Colonic mucosa (tissue), 4 donors: ENCODE measurements at places on chromosomes 2 and 18. TPM values are rescaled to one million over a fixed set of nuclear protein-coding genes. Genes with fewer than 3 reads are reported as not detected.
A peak's percentile ranks its signal among the peaks of the same experiment; 100 is the strongest.

DNA sequence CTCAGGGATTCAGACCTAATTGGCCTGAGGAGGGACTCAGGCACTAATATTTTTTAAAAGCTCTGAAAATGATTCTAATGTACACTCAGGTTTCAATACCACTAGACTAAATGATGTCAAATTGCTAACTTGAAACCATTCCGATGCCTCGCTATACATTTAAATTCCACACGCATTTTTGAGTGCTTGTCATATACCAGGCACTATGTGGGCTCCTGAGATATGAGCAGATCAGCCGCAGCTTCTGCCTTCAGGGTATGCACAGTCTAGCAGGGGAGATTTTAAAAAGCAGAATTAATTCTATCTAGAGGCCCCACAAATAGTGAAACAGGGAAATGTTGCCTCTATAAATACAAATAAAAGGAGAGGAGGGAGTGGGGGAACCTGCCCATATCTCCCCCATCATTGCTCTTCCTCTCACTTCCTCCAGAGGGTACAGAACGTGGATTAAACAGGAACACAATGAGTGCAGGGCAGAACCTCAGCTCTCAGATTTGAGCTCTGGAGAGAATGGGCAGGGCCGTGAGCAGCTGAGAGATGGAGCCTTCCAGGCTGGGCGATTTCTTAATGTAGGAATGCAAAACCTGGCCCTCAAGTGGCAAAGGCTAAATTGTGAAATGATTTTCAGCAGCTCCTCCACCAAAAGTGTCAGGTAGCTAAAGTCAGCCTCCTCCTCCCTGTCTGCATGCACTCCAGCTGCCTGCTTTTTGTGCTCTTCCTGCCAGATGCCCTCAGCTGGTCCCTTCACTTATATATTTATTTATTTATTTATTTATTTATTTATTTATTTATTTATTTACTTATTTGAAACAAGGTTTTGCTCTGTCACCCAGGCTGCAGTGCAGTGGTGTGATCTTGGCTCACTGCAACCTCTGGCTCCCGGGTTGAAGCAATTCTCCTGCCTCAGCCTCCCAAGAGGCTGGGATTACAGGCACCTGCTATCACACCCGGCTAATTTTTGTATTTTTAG, 24.6 kb upstream of the LBH start:
- H3K4me3 ChIP-seq: no peak overlapping the region
- no peaks in the 10 kb centered on the region for H3K4me1 ChIP-seq
- DNase-seq: no peak
- no peak overlapping the region for H3K27ac ChIP-seq

DNA sequence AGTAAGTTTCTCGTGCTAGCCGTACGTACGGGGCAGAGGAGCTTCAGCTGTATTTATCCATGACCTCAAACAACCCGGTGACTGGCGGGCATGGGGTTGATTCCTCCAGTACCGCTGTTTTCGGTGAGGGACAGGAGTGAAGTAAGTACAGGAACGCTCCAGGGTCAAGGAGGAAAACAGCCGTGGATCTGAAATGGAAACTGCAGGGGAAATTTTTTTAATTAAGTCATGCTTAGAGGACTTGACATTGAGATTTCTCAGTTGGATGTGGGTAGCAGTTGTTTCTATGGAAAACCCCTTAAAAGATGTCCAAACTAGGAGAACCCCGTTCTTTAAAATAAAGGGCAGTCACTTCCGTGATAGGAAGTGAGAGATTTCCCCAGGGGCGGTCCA, 1.2 kb downstream of the RAB12 start:
- H3K27me3 ChIP-seq: no peaks in the 10 kb centered on the region
- peaks cover 9% of the 10 kb centered on the region for H3K4me1 ChIP-seq
- no peak for DNase-seq
- H3K36me3 ChIP-seq: no peaks in the 10 kb centered on the region

- no peaks in the 10 kb centered on the region for H3K27me3 ChIP-seq
- no peak for DNase-seq
- no peak overlapping the region for H3K27ac ChIP-seq
- no peaks in the 10 kb centered on the region for H3K36me3 ChIP-seq
- H3K4me1 ChIP-seq: no peaks in the 10 kb centered on the region
- H3K4me3 ChIP-seq: no peak overlapping the region
Measured at GRCh38 chr2:164899121-164899520, 56.2 kb downstream of the SLC38A11 start.

GRCh38 chr2:152161598-152161997, 14.0 kb downstream of the STAM2 start:
- H3K27ac ChIP-seq: no peak overlapping the region
- H3K36me3 ChIP-seq: no peaks in the 10 kb centered on the region
- DNase-seq: no peak
- no peaks in the 10 kb centered on the region for H3K27me3 ChIP-seq

- no peaks in the 10 kb centered on the region for H3K27me3 ChIP-seq
- H3K4me3 ChIP-seq: no peak overlapping the region
- no peaks in the 10 kb centered on the region for H3K36me3 ChIP-seq
- DNase-seq: no peak
Measured at GRCh38 chr2:203799908-203800307, 67.7 kb upstream of the CTLA4 start.

GRCh38 chr18:44051026-44051425, 629.7 kb upstream of the SETBP1 start:
- no peak overlapping the region for H3K27ac ChIP-seq
- no peak overlapping the region for H3K4me3 ChIP-seq
- H3K4me1 ChIP-seq: no peaks in the 10 kb centered on the region
- H3K36me3 ChIP-seq: no peaks in the 10 kb centered on the region

GRCh38 chr2:14778015-14778414, 145.5 kb downstream of the LRATD1 start:
- no peaks in the 10 kb centered on the region for H3K4me1 ChIP-seq
- H3K36me3 ChIP-seq: no peaks in the 10 kb centered on the region
- no peak for DNase-seq

DNA sequence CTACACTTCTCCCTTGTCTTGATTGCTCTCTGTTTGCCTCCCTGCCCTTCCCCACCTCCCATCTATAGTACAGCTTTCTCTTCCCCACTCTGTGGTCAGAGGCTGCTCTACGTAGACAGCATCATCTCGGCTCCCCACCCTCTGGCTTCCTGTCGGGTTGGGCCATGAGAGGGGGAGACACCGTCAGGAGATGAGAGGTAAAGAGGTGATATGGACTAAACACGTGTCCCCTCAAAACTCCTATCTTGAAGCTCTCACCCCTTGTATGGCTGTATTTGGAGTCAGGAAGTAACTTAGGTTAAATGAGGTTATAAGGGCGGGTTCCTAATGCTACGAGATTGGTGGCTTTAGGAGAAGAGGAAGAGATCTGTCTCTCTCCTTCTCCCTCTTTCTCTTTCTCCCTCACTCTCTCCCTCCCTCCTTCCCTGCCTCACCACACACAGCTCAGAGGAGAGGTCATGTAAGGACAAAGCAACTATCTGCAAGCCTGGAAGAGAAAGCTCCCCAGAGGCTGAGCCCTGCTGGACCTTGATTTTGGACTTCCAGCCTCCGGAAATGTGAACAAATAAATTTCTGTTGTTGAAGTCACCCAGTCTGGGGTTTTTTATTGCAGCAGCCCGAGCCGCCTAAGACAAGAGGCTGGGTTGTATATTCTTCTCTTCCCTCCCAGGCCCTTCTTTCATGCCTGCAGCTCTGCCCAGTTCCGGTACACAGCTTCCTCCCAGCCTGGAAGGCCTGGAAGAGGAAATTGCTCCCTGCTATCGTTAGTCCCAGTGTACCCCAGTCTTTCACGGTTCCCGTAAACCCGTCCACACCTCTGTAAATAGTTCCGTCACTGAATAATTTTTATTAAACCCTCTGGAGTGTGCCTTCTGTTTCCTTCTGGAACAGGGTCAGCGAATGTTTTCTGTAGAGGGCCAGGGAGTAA, 138.0 kb downstream of the AKAIN1 start:
- H3K4me3 ChIP-seq: no peak overlapping the region
- H3K4me1 ChIP-seq: no peaks in the 10 kb centered on the region
- H3K27ac ChIP-seq: no peak overlapping the region
- H3K36me3 ChIP-seq: no peaks in the 10 kb centered on the region

DNA sequence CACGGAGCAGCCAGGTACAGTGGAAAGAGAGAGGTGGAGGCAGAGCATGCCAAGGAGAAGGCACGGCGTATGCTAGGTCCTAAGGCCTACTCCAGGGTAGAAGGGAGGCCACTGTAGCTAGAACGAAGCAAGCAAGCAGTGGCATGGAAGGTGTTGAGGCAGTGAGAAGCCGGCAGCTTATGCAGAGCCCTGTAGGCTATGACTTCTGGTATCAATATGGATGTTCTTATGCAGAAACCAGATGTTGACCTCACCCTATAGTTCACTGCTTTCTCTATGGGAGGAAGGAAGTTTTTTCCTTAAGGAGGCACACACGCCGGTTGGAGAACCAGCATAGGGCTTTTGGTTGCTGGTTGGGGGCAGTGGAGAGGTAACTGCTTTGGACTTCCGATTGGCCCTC, 6.1 kb downstream of the MGAT5 start:
- H3K36me3 ChIP-seq: no peaks in the 10 kb centered on the region
- H3K4me1 ChIP-seq: peaks cover 8% of the 10 kb centered on the region
- no peak overlapping the region for H3K4me3 ChIP-seq
- peak overlapping the region; percentile 19 for H3K27ac ChIP-seq
- no peak for DNase-seq
- H3K27me3 ChIP-seq: no peaks in the 10 kb centered on the region

DNA sequence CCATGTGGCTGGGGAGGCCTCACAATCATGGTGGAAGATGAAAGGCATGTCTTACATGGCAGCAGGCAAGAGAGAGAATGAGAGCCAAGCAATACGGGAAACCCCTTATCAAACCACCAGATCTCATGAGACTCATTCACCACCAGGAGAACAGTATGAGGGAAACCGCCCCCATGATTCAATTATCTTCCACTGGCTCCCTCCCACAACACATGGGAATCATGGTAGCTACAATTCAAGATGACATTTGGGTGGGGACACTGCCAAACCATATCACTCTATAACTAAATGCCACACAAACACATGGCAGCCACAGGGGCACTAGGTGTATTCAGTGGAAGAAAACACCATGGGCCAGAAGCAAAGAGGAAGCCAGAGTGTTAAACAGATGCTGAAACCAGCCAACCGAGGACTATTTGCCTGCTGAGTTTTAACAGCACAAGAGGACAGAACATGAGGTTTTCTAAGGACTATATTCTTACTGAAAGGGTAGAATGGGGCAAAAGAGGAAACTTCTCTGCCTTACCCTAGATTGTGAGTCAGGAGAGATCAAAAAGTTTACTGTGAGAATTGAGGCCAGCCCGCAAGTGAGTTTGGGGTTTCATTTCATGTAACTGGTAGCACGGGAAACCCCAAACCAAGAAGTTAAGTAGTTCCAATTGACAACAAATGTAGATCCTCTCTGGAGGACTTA, 49.2 kb downstream of the SIGLEC15 start:
- no peaks in the 10 kb centered on the region for H3K27me3 ChIP-seq
- H3K36me3 ChIP-seq: no peaks in the 10 kb centered on the region
- H3K27ac ChIP-seq: no peak overlapping the region
- no peaks in the 10 kb centered on the region for H3K4me1 ChIP-seq

- no peaks in the 10 kb centered on the region for H3K36me3 ChIP-seq
- DNase-seq: no peak
- no peaks in the 10 kb centered on the region for H3K4me1 ChIP-seq
- H3K4me3 ChIP-seq: no peak overlapping the region
- H3K27ac ChIP-seq: no peak overlapping the region
Measured at GRCh38 chr2:69683170-69683971, 39.8 kb upstream of the AAK1 start.

DNA sequence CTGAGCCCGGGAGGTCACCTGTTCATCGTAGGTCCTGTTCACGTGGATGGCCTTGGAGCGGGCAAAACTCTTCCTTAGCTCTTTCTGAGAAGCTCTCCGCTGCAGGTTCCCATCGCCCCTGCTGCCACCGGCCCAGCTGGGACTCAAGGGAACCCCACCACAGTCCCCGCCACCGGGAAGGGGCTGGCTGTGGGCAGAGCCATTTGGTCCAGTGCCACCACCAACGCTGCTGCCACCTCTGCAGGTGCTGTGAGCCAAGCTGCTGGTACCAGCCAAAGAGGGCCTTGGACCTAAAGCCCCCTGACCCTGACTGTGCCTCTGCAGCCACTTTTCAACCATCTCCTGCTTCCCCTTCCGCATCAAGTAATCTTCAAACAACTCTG, 586 bp downstream of the PDE11A start:
- H3K27me3 ChIP-seq: no peaks in the 10 kb centered on the region
- H3K27ac ChIP-seq: peak overlapping the region; percentile 86
- H3K4me1 ChIP-seq: no peaks in the 10 kb centered on the region
- DNase-seq: no peak

DNA sequence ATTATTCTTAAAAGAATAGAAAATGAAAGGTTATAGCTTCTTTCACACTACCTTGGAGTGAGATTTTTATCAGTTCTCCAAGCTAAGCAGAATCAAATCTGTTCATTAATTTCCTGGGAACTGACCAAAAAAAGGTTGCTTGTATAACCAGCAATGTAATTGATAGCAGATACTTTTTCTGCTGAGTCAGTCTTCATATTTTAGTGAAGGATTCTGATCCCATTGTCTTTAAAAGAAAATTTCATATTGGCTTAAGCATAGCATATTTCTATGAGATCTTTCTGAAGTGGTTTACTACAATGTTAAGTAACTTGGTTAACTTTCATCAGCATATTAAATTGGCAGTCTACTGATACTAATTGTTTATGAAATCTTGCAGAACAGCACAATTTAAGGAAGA, 338.0 kb downstream of the TMX3 start:
- no peaks in the 10 kb centered on the region for H3K36me3 ChIP-seq
- DNase-seq: no peak
- no peaks in the 10 kb centered on the region for H3K27me3 ChIP-seq
- H3K4me1 ChIP-seq: no peaks in the 10 kb centered on the region
- no peak overlapping the region for H3K4me3 ChIP-seq
- no peak overlapping the region for H3K27ac ChIP-seq

DNA sequence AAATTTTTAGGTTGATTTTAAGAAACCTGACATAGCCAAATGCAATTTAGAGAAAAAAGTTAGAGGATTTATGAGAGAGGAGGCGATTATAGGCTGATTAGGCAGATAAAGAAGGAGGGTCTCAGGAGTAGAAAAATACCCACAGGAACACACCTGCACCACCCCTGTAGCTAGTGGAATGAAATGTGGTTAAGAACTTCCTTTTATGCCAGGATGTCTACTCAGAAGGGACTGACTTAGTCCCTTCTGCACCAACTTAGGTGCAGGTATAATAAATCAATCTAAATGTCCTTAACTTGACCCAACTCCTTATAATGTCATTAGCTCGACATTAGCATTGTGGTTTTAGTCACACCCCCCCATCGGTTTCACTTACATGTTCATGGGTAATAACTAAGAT, 1274.5 kb upstream of the TMEFF2 start:
- no peak overlapping the region for H3K27ac ChIP-seq
- H3K36me3 ChIP-seq: no peaks in the 10 kb centered on the region
- no peaks in the 10 kb centered on the region for H3K4me1 ChIP-seq
- DNase-seq: no peak
- no peak overlapping the region for H3K4me3 ChIP-seq

The MARCO gene
- 0.77 TPM for total RNA-seq

The CAPN14 gene
- total RNA-seq: not detected
